Activated CD4-positive, alpha-beta T cell treated with anti-CD3 and anti-CD28 coated beads for 4 hours (primary cell): ENCODE measurements at places on chromosomes 5 and 9.

DNA sequence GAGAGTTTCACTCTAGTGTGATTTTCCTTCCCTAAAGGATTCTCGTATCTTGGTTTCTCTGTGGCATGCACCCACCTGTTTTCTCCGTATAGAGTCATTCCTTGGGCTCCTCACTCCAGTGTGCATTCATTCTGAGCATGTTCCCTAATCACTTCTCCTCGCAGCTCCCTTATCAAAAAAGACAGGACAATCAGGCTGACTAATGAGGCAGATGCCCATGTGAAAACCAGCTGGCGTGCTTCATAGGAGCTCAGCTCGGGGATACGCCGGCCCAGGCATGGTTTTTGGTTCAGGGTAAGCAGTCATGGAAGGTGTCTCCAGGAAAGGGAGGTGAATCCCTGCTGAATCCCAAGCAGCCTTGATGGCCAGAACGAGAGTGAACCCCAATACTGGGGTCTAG lies 41.2 kb upstream of the INSYN2B start:
- no peak for DNase-seq

DNA sequence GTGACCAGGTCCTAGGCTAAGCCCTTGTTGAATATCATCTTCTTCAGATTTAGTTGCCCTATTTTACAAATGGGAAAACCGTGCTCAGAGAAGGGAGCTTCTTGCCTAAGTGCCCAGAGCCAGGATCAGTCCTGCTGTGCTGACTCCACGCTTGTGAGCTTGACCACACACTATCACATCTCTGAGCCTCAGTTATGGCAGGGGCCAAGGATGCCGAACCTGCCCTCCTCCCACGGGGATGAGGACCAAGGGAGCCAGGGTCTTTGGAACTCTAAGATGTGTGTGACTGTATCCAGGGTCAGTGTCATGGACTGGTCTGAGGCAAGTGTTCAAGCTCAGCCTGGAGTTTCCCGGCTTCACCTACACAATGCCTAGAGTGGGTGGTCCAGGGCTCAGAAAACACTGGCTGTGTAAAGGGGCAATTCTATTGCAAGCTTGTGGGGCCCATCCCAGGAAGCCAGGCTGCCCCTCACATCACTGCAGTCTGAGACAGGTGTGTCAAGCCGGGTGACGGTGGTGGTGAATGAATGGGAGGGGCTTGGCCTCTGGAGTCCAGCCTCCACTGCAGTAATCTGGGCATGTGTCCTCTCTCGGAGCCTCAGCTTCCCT lies 235.7 kb downstream of the PBX3 start:
- no peak for DNase-seq

DNA sequence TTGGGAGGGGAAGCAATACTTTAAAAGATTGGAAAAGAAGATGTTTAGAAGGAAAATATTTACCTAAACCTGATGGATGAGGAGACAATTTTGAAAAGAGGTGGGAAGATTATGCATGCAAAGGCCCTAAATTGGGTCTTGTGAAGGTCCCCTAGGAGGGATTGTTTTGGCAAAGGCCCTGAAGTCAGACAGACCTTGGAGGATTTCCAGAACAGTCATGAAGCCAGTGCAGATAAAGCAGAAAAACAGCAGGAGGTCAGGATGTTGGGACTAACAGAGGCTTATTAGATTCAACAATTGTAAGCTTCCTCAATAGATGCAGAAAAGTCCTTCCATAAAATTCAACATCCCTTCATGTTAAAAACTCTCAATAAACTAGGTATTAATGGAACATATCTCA lies 361.0 kb upstream of the CDH6 start:
- DNase-seq: no peak

- DNase-seq: no peak
These were observed 28.4 kb downstream of the NEURL1B start for GRCh38 chr5:172669386-172670004.

DNA sequence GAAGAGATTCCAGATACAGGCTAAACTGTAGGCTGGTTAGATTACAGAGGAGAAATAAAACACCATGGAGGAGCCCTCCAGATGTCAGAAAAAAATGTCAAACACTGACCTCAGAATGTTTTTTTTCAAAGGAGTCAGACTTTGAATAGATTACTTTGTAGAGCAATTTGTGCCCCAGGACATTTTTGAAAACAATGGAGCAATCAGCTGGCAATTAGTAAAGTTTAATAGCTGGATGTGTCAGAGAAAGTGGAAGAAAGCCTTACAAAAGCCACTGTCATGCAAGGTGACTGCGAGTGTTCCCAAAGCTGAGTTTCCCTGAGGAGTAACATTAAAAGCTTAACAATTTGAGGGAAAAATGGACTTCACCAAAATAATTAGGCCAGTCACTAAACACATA lies 417.8 kb upstream of the CTNND2 start:
- no peak for DNase-seq

GRCh38 chr5:146394486-146394885 lies 52.6 kb upstream of the TCERG1 start:
- DNase-seq: no peak

DNA sequence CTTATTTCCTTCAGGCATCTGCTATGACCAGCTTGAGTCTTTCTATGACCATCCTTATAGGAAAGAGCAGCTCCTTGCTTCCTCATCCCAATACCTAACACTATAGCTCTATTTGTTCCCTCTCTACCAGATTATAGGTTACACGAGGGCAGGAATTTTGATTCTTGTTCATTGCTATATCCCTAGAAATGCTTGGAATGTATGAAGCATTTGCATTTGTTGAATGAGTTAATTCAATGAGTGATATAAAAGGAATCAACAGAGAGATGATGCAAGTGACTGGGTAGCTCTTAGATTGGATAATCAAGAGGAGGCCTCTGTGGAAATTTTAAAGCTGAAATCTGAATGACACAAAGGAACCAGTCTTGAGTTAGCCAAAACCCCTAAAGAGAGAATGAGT lies 13.9 kb downstream of the ZCCHC9 start:
- no peak for DNase-seq
